ENCODE measurements at places on chromosomes 5 and 9.
A peak's percentile ranks its signal among the peaks of the same experiment; 100 is the strongest.

DNA sequence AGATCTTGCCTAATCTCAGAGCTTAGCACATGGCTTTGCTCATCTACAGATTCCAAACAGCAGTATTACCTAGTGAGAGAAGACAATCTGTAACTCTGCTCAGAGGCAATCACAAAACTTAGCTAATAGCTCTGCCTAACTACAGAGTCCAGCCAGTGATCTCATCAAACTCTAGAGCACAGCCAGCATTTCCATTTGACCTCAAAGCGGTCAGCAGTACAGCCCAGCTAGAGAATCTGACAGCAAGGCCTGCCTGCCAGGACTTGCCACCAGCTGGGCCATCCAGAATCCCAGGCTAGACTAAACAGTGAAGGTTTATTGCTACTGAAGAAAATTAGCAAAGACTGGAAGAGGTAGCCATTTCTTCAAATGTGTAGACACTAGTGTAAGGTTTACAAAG, 217.9 kb upstream of the VLDLR start:
- no peak for DNase-seq

GRCh38 chr9:3751125-3751758, 225.4 kb upstream of the RFX3 start:
- DNase-seq = peak; percentile 38

DNA sequence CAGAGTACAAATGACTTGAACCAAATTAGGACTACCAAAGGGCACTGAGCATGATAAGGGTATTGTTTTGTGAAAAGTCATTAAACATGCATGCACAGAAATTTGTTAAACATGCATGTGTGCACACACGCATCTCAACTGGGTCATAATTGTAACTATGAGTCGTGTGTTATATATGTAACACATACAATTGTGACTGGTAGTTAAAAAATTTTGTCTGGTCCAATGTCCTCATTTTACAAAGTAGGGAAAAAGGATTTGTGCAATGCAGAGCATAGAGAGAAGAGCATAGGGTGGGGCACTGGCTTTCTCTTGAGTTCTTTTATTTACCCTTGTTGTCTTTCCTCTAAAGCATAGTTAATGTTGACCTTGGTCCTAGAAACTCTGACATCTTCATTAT, 19.3 kb upstream of the IGFBPL1 start:
- no peak for DNase-seq

- no peak for DNase-seq
Measured at GRCh38 chr9:126631254-126631653, 17.5 kb downstream of the LMX1B start.

DNA sequence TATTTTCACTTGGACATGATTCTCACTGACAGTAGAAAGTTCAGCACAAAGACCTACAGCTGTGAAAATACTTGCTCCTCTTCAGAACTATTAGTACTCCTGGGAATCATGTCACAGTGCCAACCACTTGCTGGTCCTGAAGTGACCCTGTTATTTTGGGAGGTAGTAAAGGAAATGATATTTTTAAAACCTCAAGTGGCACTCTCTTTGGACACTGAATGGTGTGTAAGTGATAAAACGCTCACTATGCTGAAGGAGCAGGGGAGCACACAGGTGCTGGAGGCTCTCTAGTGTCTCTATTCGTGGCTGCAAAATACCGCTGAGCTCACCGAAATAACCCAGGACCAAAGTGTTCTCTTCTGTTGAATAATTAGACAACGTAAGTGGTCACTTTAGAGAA, 76.9 kb upstream of the SPATA31D4 start:
- DNase-seq = no peak

DNA sequence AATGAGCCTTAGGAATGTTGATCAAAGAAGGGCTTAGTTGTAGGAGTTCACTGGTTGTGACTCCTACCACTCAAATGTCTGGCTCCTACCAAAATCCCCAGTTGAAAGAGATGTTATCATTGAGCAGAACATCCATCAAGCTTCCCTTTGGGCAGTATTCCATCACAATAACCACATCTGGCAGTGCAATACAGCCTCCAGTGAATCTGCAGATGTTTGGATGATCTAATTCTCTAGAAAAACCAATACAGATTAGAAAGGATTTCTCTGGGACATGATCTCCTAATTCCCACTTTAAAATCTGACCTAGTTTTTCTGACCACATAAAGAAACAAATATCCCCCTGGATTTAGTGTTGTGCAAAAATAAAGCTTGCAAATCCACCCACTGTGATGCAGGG, 81.6 kb downstream of the TMEM215 start:
- no peak for DNase-seq

All from GM04504 (cell line).